Activated naive CD8-positive, alpha-beta T cell treated with anti-CD3 and anti-CD28 coated beads, Interleukin-2, amount 10 ng/mL, durations not matched to agents 7 days and 5 days (primary cell): ENCODE measurements at places on chromosomes 3 and 15. TPM values are rescaled to one million over a fixed set of nuclear protein-coding genes. Genes with fewer than 3 reads are reported as not detected.

DNA sequence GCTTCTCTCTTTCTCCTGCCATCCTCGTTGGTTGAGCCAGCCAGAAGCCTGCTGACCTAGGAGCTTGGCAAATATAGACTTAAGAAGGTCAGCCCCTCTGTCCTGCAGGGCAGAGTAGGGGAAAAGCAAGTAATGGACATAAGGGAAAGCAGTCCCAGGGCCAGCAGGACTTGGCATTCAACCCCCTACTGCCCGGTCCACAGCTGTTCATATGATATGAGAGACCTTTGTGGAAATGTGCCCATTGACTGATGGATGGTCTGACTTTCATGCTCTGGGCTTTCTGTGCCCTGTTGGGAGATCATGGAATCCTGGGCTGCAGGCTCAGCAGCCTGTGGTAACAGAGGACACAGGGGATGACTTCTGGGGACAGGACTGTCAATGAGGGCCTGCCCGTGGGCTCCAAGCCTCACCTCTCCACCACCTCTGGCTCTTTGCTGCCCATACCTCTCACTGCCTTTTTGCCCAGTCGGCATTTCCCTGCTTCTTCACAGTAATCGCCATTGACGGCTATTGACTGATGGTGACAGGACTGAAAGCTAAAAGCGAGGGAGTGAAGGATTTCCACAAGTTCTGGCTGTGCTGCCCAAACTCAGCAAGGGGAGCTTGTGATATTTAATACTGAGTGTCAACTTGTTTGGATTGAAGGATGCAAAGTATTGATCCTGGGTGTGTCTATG lies 60.0 kb upstream of the NMNAT3 start:
- no peak for DNase-seq

GRCh38 chr15:55868707-55869106 lies 124.7 kb downstream of the NEDD4 start:
- DNase-seq, result no peak

DNA sequence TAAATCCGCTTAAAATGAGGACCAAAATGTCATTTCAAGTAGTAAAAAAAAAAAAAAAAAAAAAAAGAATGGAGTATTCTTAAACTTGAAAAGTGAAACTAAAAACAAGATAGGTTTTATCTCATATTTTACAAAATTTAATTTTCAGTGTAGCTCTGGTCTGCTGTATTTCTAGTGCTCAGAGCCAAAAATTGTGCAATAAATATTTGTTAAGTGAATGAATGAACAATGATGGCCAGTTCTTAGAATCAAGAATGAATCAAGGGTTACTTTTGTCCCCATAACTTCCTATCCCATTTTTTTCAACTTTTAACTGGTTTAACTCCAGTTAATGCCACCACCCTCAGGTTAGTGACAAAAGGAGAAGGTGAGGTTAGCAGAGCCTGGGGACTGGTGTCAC lies 214.4 kb downstream of the ABHD5 start:
- DNase-seq, result no peak

DNA sequence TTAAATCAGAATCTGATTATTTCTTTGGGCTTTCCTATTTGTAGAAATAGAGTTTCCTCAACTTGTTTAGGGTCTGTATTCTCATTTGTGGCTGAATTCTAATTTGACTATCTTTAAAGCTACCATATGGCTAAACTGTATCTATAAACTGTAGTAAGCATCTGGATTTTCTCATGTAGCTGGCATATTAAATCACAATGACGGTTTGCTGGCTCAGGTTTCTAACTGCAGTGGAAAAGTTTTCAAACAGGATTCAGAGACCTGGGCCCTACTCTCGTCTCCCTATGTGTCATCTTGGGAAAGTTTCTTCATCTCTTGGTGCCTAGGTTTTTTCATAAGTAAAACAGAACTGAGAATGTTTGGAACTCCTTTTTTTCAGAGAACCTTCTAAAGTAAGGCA lies 68.3 kb downstream of the GALK2 start:
- DNase-seq, result no peak

DNA sequence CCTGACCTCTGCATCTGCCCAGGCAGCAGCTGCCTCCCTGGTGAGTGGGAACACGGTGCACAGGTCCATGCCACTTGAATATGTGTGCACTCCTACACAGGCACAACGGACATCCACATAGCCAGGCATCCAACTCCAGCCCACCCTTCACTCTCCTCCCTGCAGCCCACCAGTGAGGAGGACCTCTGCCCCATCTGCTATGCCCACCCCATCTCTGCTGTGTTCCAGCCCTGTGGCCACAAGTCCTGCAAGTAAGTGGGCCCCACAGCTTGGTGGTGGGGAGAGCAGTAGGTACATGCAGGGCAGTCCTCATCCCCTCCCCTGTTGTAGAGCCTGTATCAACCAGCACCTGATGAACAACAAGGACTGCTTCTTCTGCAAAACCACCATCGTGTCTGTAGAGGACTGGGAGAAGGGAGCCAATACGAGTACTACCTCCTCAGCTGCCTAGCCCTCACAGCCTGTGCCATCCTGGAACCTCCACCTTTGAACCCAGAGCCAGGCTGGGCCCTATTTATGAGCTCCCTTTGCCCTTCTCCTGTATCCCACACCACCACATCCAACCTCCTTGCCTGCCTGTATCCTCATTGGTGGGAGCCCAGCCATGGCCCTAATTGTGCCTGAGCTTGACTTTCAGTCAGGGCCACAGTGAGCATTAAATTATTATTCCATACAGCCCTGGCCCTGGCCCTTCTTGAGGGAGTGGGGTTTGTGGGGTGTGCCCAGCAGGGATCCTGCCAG lies 1.5 kb upstream of the AMIGO3 start:
- DNase-seq, result no peak

GRCh38 chr3:179363332-179363731 lies 15.8 kb downstream of the MFN1 start:
- DNase-seq, result no peak

GRCh38 chr3:151772825-151773480 lies 39.2 kb downstream of the AADACL2 start:
- no peak for DNase-seq

DNA sequence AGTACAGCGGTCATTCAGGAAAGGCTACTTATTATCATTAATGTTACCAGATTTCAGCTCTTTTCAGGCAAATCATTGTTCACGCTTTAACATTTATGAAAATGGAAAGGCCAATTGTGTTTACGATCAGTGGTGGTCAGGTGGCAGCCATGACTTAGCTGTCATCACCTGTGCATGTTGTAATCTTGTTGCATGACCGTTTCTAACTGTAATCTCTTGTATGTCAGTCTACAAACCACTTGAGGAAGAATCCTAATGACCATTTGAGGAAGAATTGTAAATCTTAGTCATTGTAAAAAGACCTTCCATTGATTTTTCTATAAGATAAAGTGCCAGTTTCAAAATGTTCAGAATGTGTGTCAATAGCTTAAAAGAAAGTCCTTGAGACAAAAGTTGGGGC lies 100.4 kb downstream of the SERPINI1 start:
- DNase-seq, result no peak

DNA sequence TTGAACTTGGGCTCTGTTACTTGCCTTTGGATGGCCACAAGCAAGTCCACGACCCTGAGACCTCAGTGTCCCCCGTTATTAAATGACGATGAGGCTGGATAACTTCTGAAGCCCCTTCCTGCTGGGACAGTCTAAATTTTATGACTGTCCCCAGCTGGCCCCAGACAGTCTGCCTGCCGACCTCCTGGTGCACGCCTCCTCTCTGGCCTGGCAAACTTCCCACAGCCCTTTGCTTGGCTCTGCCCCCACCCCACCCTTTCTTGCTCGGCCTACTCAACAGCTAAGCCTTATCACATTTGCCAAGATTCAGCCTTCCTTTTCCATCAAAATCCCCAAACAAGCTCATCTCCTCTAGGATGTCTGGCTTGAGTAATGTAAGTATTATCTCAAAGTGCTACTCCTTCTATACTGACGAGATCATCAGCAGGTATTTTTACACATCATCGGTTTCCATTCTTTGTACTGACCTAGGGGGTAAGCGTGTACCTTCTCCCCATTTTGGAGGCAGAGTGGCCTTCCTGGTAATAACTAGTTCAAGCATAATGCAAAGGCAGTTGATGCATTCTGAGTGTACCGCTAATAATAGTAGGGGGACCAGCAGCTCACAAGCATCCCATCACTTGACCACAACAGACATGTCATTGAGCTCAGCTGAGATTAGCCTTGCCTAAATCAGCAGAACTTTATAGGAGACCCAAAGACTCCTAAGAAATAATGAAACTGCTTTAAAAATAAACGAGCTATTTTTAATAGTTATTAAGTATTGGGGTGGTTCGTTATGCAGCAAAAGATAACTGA lies 120.8 kb upstream of the HACD2 start:
- no peak for DNase-seq

DNA sequence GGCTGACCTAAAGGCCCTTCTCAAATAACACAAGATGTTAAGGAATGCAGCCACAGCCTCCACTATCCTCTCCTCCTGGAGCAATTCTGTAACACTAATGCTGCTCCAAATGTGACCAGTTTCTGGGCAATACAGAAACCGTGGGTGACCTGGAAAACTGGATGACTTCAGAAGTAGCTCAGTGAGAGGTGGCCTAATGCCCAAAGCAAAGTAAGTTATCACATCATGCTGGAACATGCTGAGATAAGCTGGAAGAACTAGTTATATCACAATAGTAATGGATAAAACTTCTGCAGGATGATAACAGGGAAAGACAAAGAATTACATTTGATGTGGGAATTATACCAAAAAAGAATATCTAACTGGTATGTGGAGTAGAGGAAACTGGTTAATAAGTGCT lies 72.0 kb downstream of the DHX30 start:
- no peak for DNase-seq

DNA sequence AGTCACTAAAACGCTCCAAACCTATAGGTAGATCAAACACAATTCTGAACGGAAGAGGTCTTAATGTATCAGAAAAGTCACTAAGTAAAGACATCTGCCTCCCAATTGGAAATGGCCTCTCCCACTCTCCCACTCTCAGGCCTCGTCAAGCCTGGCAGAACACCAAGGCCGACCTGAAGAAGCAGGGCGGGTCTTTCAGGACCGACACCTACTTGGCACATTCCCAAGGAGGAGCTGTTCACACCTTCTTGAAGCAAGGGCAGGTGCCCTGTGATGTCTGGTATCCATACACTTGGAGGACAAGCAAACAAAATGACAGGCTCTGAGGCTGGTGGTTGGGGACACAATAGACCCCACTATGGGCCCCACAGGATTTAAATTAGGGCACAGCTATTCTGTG lies 30.0 kb downstream of the XXYLT1 start:
- DNase-seq, result no peak

- DNase-seq, result no peak
Measured at GRCh38 chr15:80887148-80887547, 102.5 kb downstream of the MESD start.

- DNase-seq, result no peak
Measured at GRCh38 chr15:33852570-33852969, 115.7 kb upstream of the CHRM5 start.

- DNase-seq, result no peak
Measured at GRCh38 chr3:38152609-38153008, 12.7 kb upstream of the OXSR1 start.

DNA sequence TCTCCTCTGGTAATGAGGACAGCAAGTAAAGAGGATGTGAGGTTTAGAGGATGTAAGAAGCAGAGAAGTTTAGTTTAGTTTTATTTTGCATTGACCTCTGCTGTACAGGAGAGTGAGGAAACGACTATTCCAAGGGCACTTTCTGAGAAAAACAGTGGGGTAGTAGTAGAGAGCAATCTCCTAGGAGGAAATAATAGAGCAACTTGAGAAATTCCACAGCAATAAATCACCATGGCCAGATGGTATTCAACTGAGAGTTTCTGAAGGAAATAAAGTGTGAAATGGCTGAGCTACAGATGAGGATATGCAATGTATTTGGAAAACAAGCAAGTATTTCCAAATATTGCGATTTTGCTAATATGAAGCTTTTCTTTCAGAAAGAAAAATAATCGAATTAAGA lies 118.9 kb downstream of the DPH6 start:
- DNase-seq, result no peak

DNA sequence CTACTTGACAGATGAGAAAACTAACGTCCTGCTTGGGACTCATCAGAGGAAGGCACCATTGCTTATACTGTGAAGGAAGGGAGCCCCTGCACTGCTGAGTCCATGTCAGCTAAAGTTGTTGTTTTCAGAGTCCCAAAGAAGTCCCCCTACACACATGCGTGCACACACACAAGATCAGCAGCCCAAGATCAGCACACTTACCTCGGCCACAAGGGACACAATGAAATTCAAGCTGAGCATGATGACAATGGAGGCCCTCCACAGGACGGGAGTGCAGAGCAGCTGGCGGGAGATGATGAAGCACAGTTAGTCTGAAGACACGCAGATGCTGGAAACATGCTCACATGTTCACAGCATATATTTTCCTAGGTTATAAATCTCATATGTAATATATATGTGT lies 28.6 kb upstream of the ATP13A5 start:
- no peak for DNase-seq

- DNase-seq, result no peak
Measured at GRCh38 chr15:49979705-49980382, 139.2 kb downstream of the ATP8B4 start.

DNA sequence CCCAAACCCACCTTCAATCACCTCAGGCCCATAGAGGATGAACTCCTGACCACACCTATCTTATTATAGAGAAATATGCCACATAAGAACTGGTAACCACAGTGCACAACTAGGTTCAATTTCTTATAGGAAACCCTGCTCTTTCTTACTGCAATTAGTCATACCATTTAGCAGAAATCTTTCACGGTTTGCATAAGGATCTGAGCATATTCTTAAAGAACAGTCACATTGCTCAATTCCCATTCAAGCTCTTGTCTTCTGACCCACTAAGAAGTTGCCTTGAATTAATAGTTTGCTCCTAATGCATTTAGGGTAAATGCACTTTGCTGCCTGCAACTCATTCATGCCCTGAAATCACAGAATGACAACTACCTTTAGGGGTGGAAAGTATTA lies 9.2 kb downstream of the ERC2 start:
- no peak for DNase-seq

GRCh38 chr3:100209948-100210771 lies 50.6 kb upstream of the TBC1D23 start:
- DNase-seq, result no peak

DNA sequence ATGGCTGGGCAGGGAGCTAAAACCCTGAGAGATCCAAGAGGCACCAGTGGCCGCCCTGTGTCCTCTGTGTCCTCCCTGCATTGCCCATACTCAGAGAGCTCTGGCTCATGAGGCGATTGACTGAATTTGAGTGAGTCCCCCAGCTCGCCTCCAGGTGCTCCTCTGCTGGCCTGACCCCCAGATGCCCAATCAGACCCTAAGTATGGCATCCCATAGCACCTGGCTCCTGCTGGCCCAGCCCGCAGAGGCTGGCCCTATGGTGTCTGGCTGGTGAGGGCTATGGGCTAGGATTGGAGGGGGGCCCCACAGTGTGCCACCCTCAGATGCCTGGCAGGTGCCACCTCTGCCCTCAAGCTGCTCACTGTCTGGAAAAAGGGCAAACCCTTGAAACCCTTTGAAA lies 1.6 kb upstream of the TKT start:
- DNase-seq, result no peak

The ITGA11 gene
- 0.57 TPM for total RNA-seq

The UROC1 gene
- total RNA-seq, result not detected

The PPARG gene
- 1.0 TPM for total RNA-seq

The IGSF11 gene
- total RNA-seq, result 1.9 TPM

The KLHDC8B gene
- 3.2 TPM for total RNA-seq

The SERINC4 gene
- 0.14 TPM for total RNA-seq

The CCDC174 gene
- 28.8 TPM for total RNA-seq

The SLC22A13 gene
- total RNA-seq, result 0.57 TPM

The COX17 gene
- total RNA-seq, result 55.7 TPM

The ATP13A4 gene
- 4.0 TPM for total RNA-seq

The IL20RB gene
- 1.9 TPM for total RNA-seq

The TMC3 gene
- total RNA-seq, result not detected

The CLDN18 gene
- total RNA-seq, result not detected

The GPR149 gene
- total RNA-seq, result not detected
